ENCODE measurements at places on chromosomes 3 and 15. TPM values are rescaled to one million over a fixed set of nuclear protein-coding genes. Genes with fewer than 3 reads are reported as not detected.

Gene MESP1
- total RNA-seq = 0.23 TPM

Gene LRRC2
- total RNA-seq = 1.0 TPM

DNA sequence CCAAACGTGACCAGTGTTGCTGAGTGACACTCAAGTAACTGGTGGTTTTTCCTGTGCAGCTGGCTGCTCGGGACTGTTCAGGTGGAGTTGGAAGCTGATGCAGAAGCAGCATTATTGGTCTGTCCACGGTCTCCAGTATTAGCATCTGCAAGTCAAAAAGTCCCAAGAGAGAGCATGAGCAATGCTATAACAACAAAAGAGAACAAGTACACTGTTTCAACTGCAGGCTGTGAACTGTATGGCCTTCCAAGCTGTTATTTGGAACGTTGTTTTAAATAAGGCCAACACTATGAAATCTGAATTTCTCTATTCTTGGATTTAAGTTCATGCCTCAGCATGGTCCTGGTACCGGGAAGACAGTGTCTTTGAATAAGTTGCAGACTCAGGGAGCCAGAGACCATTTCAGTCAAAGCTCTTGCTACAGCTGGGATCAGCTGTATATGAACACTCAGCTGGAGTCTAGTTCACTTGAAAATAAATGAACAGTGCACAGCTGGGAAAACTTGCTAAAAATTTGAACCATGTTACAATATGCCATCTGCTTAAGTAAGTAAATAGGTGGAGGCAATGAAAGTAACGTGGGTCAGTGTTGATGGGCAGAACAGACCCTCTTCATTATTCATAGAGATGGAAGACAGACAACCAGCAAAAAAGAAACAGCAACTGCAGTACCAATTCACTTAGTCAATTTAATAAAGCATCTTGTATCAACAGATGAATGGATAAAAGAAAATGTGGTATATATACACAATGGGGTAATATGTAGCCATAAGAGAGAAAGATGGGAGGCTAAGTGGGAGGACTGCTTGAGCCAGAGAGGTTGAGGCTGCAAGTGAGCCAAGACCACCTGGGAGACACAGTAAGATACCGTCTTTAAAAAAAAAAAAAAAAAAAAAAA, 45.1 kb downstream of the NR1I2 start:
- no peak for DNase-seq

GRCh38 chr15:91249591-91249990, 149.5 kb downstream of the SV2B start:
- no peak for DNase-seq

All from T-cell (primary cell).